ENCODE measurements at places on chromosomes 4 and X.

DNA sequence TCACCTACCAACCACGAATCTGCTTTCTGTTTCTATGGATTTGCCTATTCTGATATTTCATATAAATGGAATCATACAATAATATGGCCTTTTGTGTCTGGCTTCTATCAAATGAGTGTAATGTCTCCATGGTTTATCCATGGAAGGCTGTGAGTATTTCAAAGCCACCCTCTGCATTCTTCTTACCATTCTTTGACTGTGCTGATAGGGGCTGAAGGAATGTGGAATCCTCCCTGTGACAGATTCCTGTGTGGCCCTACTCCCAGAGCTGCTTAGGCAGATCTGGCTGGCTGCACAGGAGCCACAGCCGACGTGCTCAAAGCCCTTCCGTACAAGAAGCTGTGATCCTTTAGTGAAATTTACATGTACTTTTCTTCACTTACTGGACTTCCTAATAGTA, 163.2 kb downstream of the HS6ST2 start:
- DNase-seq, result no peak

DNA sequence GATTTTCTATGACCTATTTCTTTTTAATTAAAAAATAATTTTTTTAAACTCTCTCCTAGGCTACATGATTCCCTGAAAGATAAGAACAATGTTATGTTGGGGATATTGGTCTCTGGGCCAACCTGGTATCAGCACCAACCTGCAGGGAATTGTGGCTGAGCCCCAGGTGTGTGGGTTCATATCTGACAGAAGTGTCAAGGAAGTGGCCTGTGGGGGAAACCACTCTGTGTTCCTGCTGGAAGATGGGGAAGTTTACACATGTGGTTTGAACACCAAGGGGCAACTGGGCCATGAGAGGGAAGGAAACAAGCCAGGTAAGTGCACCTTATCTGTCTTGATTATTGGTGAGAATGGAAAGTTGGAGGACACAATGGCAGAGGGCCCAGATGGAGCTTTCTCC, 13.5 kb downstream of the HERC3 start:
- no peak for DNase-seq

DNA sequence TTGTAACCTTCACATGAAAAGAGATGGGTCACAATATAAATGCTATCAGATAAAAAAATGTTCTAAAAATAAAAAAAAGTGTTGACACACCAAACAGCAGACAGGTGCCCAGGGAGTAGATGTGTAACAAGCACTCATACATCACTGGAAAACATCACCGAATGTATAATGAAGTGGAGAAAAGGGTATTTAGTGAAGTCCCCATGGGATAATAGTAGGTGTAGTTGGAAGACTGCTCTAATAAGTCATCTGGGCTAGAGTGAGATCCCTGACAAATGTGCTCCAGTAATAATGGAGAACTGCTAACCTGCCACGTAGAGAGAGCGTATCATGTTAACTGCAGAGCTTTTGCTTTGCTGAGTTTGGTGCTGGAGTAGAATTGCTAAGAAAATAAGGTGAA, 152.0 kb downstream of the GRIA2 start:
- DNase-seq, result no peak

DNA sequence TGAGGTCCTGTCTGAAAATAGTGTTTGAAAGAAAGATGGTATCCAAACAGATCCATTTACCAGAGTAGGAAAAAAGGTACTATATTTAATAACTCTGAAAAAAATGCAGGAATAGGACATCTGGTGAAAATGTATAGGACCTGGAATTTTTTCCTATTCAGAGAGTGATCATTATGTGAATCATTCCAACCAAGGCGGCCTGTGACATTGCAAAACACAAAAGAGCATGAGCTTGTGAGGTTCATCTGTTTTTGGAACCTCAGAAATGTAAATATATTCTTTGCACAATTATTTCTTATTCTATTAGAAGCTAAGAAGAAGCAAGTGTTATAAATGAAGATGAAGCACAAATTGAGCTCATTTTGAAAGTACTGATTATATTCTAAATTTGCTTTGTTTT, 2.0 kb downstream of the C4orf51 start:
- no peak for DNase-seq

DNA sequence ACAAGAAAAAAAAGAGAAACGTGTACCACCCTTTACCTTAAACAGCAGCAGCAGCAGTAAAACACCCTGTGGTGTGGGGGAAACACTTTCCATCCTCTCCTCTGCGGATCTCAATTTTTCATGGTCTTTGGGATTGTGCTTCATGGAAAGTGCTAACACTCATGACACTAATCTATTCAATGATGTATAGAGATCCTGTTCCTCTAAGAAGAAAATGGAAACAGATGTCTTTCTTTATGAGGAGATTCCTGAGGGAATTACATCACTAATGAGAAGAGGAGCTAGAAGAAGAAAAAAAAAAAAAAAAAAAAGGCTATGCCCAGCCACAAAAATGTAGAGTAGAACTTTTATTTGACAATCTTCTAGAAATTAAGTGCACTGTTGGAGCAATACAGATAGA, 62.9 kb upstream of the NDST3 start:
- no peak for DNase-seq

DNA sequence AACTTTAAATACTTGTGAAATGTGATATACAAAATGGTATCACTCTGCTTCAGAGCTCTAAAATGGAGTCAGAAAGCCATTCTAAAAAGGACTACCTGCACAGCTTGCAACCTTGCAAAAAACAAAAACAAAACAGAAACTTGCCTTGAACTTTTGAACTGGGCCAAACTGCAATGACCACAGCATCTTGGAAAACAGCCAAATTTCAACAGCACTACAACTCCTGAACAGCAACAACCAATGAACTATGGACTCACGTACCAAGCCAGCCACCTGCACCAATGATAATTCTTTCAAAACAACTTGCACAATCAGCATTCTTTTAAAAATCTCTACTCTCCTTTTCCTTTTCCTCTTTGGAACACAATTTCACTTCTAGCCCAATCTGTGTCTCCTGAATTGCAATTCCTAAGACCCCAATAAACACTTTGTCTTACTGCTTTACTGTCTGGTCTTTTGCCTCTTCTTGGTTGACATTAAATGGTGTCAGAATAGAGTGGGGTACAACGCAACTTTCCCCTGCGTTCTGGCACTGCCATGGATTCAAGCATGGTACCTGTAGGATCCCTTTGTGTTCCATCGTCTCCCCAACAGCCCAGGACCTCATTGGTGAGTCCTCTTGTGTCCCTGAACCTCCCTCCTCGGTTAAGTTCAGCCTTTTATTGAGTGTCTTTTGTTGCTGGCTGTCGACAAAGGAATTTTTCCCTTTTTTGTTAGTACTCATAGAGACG, 35.7 kb upstream of the FMR1 start:
- no peak for DNase-seq

GRCh38 chr4:162151850-162152249, 11.9 kb downstream of the FSTL5 start:
- DNase-seq, result no peak

GRCh38 chrX:87045352-87045751, 472.2 kb upstream of the KLHL4 start:
- no peak for DNase-seq

GRCh38 chrX:72569786-72570185, 2.9 kb downstream of the HDAC8 start:
- no peak for DNase-seq

GRCh38 chrX:39308126-39308525, 506.9 kb downstream of the MID1IP1 start:
- no peak for DNase-seq

DNA sequence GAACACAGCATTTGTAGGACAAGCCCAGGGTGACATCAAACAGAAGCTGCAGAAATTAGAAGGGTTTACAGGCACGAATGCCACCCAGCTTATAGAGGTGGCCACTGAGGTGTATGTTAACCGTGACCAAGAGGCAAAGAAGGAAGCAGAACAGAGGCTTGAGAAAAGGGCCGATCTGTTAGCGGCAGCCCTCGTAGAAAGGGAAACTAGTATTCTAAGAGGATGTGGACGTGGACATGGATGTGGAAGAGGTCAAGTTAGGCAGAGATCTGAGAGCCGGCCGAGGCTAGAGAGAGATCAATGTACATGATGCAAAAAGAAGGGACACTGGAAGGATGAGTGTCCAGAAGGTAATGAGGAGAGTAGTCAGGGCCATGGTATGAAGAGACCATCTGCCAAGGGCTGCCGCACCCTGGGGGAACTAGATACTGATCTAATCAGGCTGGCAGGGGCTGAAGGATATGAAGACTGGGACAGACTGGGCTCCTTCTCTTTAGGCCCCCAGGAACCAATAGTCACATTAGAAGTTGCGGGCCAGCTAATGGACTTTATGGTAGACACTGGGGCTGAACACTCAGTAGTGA, 27.5 kb downstream of the LIAS start:
- no peak for DNase-seq

GRCh38 chrX:9786798-9787635, 788 bp downstream of the SHROOM2 start:
- DNase-seq, result no peak

GRCh38 chr4:127012549-127012948, 620.2 kb upstream of the INTU start:
- DNase-seq, result no peak

Data from neuronal stem cell (in vitro differentiated cells).